ENCODE measurements at places on chromosomes 3 and 15.
A peak's percentile ranks its signal among the peaks of the same experiment; 100 is the strongest.

DNA sequence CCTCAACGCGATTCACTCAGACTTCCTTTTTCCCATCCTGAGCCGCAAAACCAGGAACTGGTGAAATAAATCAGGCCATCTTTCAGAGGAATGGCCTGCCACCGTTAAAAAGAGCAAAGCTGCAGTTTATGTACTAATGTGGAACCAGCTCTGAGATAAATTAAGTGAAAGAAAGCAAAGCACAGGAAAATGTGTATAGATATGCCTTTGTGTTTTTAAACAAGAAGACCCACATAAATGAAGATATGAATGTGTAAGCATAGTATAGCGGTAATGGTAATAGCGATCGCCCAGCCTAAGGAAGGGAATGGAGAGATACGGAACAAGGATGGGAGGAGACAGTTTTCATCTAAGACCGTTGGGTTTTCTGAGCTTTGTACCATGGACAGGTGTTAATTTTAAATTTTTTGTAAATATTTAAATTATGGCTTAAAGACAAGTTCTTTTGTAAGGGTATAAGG is 30.8 kb upstream of the RPN1 start:
- peak overlapping the region; percentile 93 for H3K27ac ChIP-seq
- peak overlapping the region; percentile 84 for H3K4me3 ChIP-seq
- peaks cover 10% of the 10 kb centered on the region for H3K4me1 ChIP-seq
- DNase-seq = no peak
- no peaks in the 10 kb centered on the region for H3K36me3 ChIP-seq

GRCh38 chr15:98485451-98485850 is 162.9 kb upstream of the IGF1R start:
- H3K36me3 ChIP-seq = no peaks in the 10 kb centered on the region
- H3K4me1 ChIP-seq = peaks cover 13% of the 10 kb centered on the region
- H3K27ac ChIP-seq = no peak overlapping the region

GRCh38 chr15:60184579-60184978 is 180.5 kb downstream of the FOXB1 start:
- H3K4me1 ChIP-seq = no peaks in the 10 kb centered on the region
- H3K27me3 ChIP-seq = peaks cover 39% of the 10 kb centered on the region
- no peak for DNase-seq
- no peaks in the 10 kb centered on the region for H3K36me3 ChIP-seq

DNA sequence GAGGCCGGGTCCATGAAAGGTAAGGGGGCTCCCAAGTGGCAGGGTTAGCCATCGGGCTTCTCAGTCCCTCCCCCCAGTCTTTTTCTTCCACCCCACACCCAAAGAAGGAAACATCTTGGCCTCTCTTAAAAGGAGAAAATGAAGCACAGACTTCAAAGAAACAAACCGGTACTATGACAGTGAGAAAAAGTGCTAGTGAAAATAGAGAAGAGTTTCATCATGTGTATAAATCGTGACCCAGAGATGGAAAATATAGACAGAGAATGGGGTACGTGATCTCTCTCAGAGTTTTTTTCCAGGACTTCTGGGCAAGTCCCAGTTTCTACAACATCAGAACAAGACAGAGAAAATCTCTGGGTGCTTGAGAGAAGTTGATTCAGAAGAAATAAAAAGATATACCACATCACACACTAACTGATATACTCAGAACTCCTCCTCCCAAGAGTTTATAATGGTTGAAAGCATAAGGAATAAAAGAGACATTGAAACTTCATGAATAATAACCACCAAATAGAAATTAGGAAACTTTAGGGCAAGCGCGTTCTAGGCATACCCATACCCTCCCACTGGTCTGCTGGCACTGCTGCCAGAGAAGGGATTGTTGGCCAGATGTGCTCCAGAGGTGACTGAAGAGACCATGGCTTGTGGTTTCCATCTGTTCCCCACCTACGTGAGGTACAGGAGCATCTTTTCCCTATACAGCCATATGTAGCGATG is 318.9 kb upstream of the CHRM5 start:
- no peak overlapping the region for H3K4me3 ChIP-seq
- no peaks in the 10 kb centered on the region for H3K4me1 ChIP-seq
- no peaks in the 10 kb centered on the region for H3K36me3 ChIP-seq
- H3K27me3 ChIP-seq = peaks cover 8% of the 10 kb centered on the region

DNA sequence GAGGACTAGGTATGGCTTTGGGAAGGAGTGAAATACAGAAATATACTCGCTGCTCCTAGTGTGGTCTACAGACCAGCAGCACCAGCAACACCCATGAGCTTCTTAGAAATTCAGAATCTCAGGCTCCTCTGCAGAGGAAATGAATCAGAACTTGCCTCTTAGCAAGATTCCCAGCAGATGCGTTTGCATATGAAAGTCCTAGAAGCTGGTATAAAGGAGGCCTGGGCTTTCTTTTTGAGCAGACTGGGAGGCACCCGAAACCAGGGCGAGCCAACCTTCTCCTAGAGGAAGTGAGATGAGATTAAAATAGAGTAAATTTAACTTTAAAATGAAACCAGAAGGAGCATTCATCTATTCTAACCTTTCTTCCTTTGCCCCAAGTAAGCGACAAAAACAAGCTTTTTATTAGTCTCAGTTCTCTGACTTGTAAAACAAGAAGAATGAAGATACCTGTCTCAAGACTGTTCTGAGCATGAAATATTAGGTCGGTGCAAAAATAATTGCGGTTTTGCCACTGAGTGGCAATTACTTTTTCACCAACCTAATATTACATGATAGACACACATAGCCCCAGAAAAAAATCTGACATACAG is 140.0 kb downstream of the PDZRN3 start:
- H3K4me1 ChIP-seq = peaks cover 55% of the 10 kb centered on the region
- H3K4me3 ChIP-seq = no peak overlapping the region
- DNase-seq = no peak
- H3K27me3 ChIP-seq = peaks cover 8% of the 10 kb centered on the region

DNA sequence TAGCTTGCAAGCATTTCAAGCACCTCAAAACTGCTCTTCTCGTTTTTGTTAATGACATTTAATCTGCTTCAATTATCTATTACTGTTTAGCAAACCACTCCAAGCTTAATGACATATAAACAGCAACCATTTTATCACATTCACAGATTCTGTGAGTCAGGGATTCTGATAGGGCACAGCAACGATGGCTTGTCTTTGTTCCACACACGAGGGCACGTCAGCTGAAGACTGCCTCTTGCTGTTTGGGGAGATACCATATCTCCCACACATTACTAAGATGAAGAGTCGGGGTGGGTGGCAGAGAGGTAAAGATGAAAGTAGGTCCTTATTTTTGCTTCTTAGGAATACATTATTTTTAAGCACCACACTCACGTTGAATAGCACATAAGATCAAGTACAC is 19.3 kb downstream of the CPOX start:
- peaks cover 8% of the 10 kb centered on the region for H3K36me3 ChIP-seq
- H3K27me3 ChIP-seq = no peaks in the 10 kb centered on the region
- H3K27ac ChIP-seq = no peak overlapping the region
- H3K4me3 ChIP-seq = no peak overlapping the region
- H3K4me1 ChIP-seq = peaks cover 5% of the 10 kb centered on the region

DNA sequence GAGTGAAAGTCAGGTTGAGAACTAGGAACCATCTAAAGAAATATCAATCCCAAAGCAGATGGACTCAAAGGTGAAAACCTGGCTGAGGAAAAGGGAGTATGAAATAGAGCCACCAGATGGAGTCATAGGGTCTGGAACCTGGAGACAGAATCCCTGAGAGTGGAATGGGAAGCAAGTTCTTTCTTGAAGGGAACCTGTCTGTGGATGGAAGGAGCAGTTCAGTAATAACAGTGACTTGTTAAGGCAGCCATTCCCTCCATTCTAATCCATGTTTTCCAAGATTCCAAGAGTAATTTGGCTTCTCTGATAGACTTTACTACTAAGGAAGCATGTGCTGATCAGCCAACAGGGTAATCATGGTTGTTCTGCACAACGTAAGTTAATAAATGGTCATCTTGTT is 22.5 kb upstream of the AQP9 start:
- no peak overlapping the region for H3K27ac ChIP-seq
- no peak overlapping the region for H3K4me3 ChIP-seq
- no peaks in the 10 kb centered on the region for H3K4me1 ChIP-seq
- H3K36me3 ChIP-seq = no peaks in the 10 kb centered on the region
- DNase-seq = no peak
- H3K27me3 ChIP-seq = peaks cover 3% of the 10 kb centered on the region

GRCh38 chr3:108951820-108952501 is 1.7 kb downstream of the GUCA1C start:
- no peaks in the 10 kb centered on the region for H3K27me3 ChIP-seq
- no peaks in the 10 kb centered on the region for H3K36me3 ChIP-seq
- H3K27ac ChIP-seq = no peak overlapping the region

DNA sequence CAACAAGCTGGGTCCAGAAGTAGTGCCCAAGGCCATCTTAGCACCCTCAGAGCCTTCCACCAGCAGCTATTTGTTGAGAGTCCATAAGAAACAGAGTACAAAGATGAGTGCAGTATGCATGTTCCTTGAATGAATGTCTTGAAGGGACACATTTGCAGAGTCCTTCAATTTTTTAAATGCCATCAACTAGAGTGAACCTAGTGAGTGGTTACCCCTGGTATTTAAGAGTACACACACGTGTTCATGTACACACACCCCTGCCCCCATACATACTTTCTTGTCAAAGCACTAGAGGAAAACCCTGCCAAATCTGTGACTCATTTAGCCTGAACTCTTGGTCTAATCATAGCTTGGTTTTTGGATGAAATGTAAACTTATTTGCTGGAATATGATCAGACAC is 84.5 kb upstream of the GALNT15 start:
- H3K27ac ChIP-seq = no peak overlapping the region
- peaks cover 3% of the 10 kb centered on the region for H3K27me3 ChIP-seq
- DNase-seq = no peak

DNA sequence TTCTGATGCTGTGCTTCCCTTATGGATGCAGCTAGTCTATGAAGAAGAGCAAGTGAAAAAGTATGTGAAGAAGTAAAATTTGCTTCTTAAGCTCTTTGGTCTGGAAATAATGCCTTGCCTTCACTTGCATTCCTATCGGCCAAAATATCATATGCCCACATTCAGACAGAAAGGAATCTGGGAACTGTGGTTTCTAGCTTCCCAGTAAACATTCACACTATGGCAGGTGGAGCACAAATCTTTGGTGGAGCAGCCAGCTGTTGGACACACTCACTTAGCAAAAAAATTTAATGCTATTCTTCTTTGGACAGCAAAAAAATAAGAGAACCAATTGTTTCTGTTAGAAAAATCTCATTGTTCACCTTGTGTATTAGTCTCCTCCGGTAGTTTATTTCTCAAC is 12.3 kb upstream of the COL6A6 start:
- peaks cover 9% of the 10 kb centered on the region for H3K4me1 ChIP-seq
- H3K4me3 ChIP-seq = no peak overlapping the region
- H3K27ac ChIP-seq = no peak overlapping the region
- H3K27me3 ChIP-seq = peaks cover 16% of the 10 kb centered on the region

GRCh38 chr3:177483182-177483967 is 286.1 kb upstream of the TBL1XR1 start:
- peaks cover 8% of the 10 kb centered on the region for H3K36me3 ChIP-seq
- H3K27me3 ChIP-seq = no peaks in the 10 kb centered on the region
- H3K27ac ChIP-seq = peak overlapping the region; percentile 57

GRCh38 chr3:194744826-194745225 is 59.1 kb downstream of the FAM43A start:
- H3K27me3 ChIP-seq = peaks cover 41% of the 10 kb centered on the region
- DNase-seq = no peak
- no peak overlapping the region for H3K27ac ChIP-seq
- H3K36me3 ChIP-seq = no peaks in the 10 kb centered on the region

GRCh38 chr15:69167218-69167846 is 6.9 kb downstream of the GLCE start:
- no peak overlapping the region for H3K4me3 ChIP-seq
- H3K27me3 ChIP-seq = no peaks in the 10 kb centered on the region
- DNase-seq = no peak
- peaks cover 24% of the 10 kb centered on the region for H3K4me1 ChIP-seq
- H3K27ac ChIP-seq = no peak overlapping the region

- DNase-seq = no peak
- no peaks in the 10 kb centered on the region for H3K27me3 ChIP-seq
- peak within 1 kb of the TSS; percentile 91 for H3K4me3 ChIP-seq
- peaks cover 4% of the 10 kb centered on the region for H3K36me3 ChIP-seq
- peak within 1 kb of the TSS; percentile 90 for H3K27ac ChIP-seq
Observed at GRCh38 chr3:51967384-51968169, at the start of gene PCBP4. PCBP4 (minus strand) TSS chr3:51967454; CDS start chr3:51961240, 6,214 bp downstream.
